Chondrocyte (in vitro differentiated cells): ENCODE measurements at places on chromosomes 12 and 14. TPM values are rescaled to one million over a fixed set of nuclear protein-coding genes. Genes with fewer than 3 reads are reported as not detected.
A peak's percentile ranks its signal among the peaks of the same experiment; 100 is the strongest.

The DDX24 gene
- 136 to 151 TPM (median 149 TPM) in 3 replicates for total RNA-seq

DNA sequence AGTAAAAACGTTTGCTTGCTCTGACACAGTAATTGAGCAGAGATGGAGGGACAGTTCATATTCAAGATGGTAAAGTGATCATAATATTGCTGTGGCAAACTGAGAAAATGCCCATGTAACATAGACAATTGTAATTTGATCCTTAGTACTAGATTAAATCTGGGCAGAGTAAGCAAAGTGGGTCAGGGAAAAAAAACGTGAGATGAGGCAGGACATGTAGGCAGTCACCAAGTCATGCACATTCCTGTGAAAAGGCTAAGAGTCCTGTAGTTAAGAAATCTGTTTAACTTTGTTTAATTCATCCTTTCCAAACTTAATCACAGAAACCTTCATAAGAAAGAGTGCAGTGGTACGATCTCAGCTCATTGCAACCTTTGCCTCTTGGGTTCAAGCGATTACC is 16.1 kb downstream of the BTBD7 start:
- no peak for DNase-seq
- H3K4me3 ChIP-seq, result no peak overlapping the region
- peaks cover 48% of the 10 kb centered on the region for H3K4me1 ChIP-seq
- H3K27me3 ChIP-seq, result no peaks in the 10 kb centered on the region
- peak overlapping the region; percentile 18 for H3K27ac ChIP-seq

DNA sequence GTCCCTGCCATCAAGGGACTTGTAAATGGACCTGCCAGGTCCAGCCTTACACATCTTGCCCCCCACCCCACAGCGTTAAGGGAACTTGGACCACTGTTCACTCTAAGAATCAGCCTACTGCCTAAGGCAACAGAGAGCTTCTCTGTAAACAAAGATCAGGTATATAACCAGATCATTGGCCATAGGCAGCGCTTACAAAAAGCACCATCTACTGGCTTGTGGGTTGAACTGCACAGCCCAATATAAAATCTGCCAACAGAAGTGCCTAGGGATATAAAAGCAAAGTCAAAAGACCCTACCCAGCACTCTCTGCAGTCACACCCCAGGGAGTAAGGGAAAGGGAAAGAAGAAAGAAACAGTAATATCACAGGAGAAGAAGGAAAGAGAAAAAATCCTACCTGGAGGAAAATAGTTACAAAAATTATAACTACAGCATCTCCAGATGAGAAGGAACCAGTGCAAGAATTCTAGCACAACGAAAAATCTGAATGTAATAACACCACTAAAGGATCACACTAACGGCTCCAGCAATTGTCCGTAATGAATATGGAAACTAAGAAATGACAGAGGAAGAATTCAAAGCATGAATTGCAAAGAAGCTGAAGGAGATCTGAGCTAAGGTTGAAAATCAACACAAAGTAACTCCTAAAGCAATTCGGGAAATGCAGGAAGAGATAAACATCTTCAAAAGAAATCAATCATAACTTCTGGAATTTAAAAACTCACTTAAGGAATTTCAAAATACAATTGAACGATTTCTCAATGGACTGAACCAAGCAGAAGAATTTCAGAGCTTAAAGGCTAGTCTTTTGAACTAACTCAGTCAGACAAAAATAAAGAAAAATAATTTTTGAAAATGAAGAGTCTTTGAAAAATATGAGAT is 95.2 kb upstream of the PCED1B start:
- DNase-seq, result no peak
- no peak overlapping the region for H3K4me3 ChIP-seq
- H3K27ac ChIP-seq, result no peak overlapping the region
- H3K36me3 ChIP-seq, result no peaks in the 10 kb centered on the region

DNA sequence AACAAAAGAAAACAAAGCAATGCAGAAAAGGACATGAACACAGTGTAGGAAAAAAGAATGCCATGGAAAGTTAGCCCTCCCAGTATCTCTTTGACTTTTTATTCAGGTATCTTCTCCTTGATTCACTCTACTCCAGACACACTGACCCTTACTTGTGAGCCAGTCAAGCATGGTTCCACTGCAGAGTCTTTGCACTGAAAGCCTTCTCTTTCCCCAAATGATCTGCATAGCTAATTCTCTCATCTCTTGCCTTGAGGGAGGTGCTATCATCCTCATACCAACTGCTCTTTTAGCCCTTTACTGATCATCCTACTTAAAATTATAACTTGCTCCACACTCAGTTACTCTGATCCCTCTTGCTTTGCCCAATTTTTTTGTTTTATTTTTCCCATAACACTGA is 101.2 kb upstream of the SLC16A7 start:
- no peaks in the 10 kb centered on the region for H3K36me3 ChIP-seq
- no peak overlapping the region for H3K27ac ChIP-seq
- H3K27me3 ChIP-seq, result peaks cover 7% of the 10 kb centered on the region
- no peak overlapping the region for H3K4me3 ChIP-seq
- DNase-seq, result no peak

DNA sequence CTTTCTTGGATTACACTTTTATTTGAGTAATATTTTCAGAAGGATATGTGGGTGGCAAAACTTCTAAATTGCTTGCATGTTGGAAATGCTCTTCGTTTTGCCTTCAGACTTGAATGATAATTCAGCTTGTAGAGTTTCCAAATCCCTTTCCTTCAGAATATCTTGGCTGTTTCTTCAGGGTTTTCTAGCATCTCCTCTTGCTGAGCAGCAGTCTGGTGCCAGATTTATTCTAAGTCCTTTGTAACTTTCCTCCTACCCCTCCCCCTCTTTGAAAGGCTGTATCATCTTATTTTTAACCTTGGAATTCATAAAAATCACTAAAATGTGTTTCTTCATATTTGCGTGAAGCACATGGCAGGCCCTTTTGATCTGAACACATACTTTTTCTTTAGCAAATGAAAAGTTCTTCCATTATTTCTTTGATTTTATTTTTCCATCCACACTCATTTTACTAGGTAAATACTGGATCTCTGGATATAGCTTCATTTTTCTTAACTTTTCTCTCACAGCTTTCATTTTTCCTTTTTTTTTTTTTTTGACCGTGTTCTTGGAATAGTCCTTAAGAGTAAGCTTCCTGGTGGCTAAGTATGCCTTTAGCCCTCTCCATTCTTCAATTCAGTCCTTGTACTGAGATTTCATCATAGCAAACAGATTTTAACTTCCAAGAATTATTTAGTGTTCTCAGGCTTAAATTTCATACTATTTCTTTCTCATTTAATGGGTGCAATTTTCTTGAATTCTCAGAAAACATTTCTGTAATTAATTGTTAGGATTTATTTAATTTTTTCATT is 102.0 kb downstream of the SLC38A4 start:
- peak overlapping the region; percentile 32 for H3K4me3 ChIP-seq
- no peak for DNase-seq
- H3K27ac ChIP-seq, result peak overlapping the region; percentile 91
- no peaks in the 10 kb centered on the region for H3K36me3 ChIP-seq
- H3K4me1 ChIP-seq, result peaks cover 23% of the 10 kb centered on the region

- peaks cover 5% of the 10 kb centered on the region for H3K4me1 ChIP-seq
- DNase-seq, result no peak
- H3K27ac ChIP-seq, result no peak overlapping the region
Measured at GRCh38 chr14:31435276-31435675, 14.9 kb upstream of the HEATR5A start.

GRCh38 chr14:91367173-91368171 is 50.1 kb downstream of the CCDC88C start:
- peak overlapping the region; percentile 45 for H3K4me3 ChIP-seq
- peaks cover 31% of the 10 kb centered on the region for H3K4me1 ChIP-seq
- no peaks in the 10 kb centered on the region for H3K36me3 ChIP-seq
- no peak for DNase-seq

The LGR5 gene
- total RNA-seq, result 13.8 to 31.0 TPM (median 14.3 TPM) in 3 replicates
